Fibroblast of pulmonary artery (primary cell): ENCODE measurements at places on chromosomes 6 and 20.
A peak's percentile ranks its signal among the peaks of the same experiment; 100 is the strongest.

GRCh38 chr20:42886046-42886445, 303.7 kb downstream of the PTPRT start:
- no peak for DNase-seq

DNA sequence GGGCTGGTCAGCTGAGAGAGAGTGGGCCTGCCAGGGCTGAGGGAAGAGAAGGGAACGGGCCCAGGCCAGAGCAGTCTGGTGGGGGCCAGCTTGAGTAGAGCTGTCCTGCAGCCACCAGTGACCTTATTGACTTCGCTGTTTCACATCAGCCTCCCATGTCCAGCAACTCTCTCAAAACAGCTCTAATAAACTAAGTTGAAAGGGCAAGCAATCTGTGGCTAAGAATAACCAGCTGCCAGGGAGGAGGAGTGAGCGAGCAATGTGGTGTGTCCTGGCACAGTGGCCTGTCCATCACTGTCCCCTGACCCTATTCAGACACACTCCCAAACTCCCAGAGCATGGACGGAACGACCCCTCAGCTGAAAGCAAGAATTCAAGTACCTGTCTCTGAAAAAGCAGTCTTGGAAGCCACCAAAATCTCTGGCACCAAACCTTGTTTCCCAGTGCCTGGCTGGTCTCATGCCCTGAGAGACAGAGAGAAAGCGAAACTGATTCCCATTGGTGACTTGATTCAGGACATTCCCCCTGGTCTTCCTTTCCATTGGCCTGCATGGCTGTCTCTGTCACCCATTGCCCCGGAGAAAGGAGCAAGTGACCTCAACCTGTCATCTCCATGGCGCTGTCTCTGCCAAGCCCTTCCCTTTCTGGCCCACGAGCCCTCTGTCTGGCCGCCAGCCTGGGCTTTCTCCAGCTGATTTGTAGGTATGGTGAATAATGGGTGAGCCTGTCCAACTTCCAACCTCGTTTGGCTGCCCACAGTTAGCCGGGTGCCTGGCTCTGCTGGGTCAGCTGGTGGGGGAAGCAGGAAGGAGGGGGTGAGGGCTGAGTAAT, at the start of gene DDO:
Gene DDO (minus strand): TSS at position 490 of the 831 bp plus-strand sequence. CDS start 2,113 bp downstream, outside the sequence.
- peak; percentile 34 for DNase-seq

- peak; percentile 83 for DNase-seq
These were observed 7.2 kb downstream of the ADGRF1 start for GRCh38 chr6:47034926-47035325.

- no peak for DNase-seq
These were observed 160.6 kb downstream of the JARID2 start for GRCh38 chr6:15406452-15406851.

- DNase-seq, result peak; percentile 16
These were observed at the start of gene FAM162B for GRCh38 chr6:116764961-116765841. TSS of gene FAM162B (minus strand) at chr6:116765719. CDS start at chr6:116765576, 143 bp downstream.

DNA sequence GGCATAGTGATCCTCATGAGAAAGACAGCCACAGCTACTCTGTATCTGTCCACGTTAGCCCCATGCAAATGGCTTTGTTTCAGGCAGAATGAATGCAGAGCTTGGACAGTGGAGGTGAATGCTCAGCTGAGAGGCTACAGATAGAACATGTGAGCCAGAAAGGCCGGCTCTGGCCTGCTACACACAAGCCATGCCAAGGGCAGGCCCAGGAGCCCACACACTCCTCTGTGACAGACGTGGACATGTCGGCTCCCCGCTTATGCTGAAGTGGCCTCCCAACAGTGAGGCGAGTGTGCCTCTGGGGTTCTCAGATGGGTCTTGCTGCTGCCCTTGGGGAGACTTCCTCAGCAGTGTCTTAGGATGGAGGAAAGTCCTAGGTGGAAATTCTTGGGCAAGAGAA, 159.6 kb downstream of the SYNDIG1 start:
- DNase-seq, result no peak

DNA sequence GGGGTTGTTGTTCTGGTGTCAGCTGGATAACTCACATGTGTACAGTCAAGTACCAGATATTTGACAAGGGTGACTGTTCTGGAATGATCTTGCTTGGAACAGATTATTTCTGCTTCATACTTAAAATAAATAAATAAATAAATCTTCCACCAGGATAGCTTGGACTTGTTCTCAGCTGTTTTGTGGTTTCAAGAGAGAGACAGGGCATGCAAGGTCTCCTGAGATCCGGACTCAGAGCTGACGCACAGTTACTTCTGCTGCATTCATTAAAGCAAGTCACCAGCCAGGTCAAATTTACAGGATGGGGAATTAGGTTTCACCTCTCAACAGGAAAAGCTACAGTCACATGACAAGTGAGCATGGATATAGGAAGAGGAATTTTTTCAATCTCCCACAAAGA, 285.0 kb upstream of the SPTLC3 start:
- DNase-seq, result no peak

DNA sequence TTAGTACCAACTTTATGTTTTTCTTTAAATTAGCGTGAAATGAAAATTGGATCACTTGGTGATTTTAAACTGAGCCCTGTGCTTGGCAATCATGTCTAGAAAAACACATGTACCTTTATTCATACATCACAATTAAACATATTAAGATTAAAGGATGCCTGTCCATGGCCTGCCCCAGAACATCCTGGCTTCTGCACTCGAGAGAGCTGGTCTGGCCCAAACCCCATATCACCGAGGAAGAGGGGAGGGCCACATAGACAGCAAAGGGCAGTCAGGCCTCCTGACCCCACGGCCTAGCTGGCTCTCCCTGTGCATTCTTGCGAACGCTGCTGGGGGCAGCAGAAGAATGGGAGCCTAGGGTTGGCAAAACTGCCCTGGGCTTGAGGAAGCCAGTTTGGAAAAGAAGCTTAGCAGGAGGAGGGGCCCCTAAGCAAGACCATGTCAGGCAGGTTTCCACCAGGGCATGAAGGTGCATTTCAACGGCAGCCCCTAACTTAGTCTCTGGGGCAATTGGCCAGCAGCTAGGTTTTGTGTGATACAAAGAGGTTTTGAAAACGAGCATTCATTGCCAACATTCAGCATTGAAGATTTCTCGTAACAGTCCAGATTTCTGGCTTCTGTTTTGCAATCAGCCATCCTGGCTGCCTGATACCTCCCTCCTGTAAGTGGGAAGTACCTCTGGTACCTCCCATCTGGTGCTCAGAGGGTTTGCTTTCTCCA, 8.6 kb downstream of the BPIFB3 start:
- DNase-seq, result no peak

GRCh38 chr6:151414641-151415260, 23.4 kb upstream of the ZBTB2 start:
- no peak for DNase-seq

- DNase-seq, result no peak
These were observed 73.1 kb downstream of the SNAP25 start for GRCh38 chr20:10291568-10292248.

DNA sequence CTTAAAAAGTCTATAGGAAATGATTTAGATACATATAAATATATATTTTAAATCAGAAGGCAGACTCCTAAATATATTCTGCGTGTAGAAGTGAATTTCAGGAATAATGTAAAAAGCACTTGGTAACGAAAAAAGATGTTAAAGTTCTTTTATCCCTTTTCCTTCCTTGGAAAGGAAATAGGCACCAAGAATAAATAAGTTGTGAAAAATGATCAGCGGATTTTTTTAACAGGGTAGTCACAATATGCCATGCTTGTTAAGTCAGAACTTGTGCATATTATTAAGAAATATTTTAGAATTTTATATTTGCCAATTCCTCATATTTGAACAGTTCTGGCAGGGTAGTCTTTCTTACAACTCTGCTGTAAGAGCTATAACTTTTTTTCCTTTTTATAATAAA, 173.8 kb downstream of the CD83 start:
- DNase-seq, result no peak
